ENCODE measurements at places on chromosomes 6 and 20. TPM values are rescaled to one million over a fixed set of nuclear protein-coding genes. Genes with fewer than 3 reads are reported as not detected.

Gene RAB32
- 119 TPM for total RNA-seq

Gene INSM1
- total RNA-seq: not detected

Gene SCUBE3
- total RNA-seq: 0.44 TPM

Gene MYLIP
- 10.6 TPM for total RNA-seq

Gene ZC3H12D
- 0.15 TPM for total RNA-seq

Gene C20orf204
- 0.99 TPM for total RNA-seq

Gene ZFP64
- 37.5 TPM for total RNA-seq

Gene ULBP2
- 2.5 TPM for total RNA-seq

Gene IL17A
- total RNA-seq: not detected

Gene OR2H1
- total RNA-seq: not detected

Gene PAX1
- total RNA-seq: not detected

Gene PRELID3B
- 70.0 TPM for total RNA-seq

Gene ORC3
- total RNA-seq: 31.9 TPM

Gene PRL
- total RNA-seq: not detected

Gene CDKN1A
- 1,000 TPM for total RNA-seq

Gene MRPL18
- 107 TPM for total RNA-seq

Gene BFSP1
- 2.3 TPM for total RNA-seq

Gene MICB
- total RNA-seq: 8.4 TPM

Gene NNAT
- 1.5 TPM for total RNA-seq

Gene LY6G6D
- total RNA-seq: not detected

Gene PKHD1
- not detected for total RNA-seq

Gene ANKEF1
- 5.0 TPM for total RNA-seq

Gene OPN5
- not detected for total RNA-seq

Gene SLC26A8
- 0.87 TPM for total RNA-seq
